Neural crest cell (in vitro differentiated cells): ENCODE measurements at places on chromosomes 4 and X. TPM values are rescaled to one million over a fixed set of nuclear protein-coding genes. Genes with fewer than 3 reads are reported as not detected.
A peak's percentile ranks its signal among the peaks of the same experiment; 100 is the strongest.

The NUDT11 gene
- 39.8 and 41.3 TPM in 2 replicates for total RNA-seq

DNA sequence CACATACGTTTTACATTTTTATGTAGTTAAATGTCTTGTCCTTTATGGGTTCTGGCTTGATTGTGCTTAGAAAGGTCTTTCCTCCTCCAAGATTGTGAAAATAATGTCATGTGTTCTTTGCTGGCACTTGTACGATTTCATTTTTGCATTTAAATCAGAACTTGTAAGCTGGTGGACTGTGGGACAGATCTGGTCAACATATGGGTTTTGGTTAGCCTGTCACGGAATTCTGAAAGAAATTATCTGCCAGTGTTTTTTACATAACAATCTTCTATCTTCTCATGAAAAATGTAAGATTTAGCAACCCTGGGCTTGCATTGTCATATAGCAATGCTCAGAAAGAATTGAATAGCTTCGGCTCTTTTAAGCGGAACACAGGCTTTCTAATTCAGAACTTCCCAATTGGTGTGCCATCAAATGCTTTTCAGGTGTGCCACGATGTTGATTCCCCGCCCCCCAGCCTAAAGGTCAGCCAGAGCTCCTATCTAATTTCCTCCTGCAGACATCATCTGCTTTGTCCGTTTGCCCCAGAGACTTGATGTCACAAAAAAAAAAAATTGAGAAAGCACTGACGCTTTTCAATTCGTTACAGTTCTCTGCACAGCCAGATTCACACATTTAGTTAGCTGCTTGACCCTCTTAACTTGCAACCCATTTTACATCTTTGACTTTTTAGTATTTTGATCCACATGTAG, 16.2 kb downstream of the AFF1 start:
- no peak overlapping the region for H3K4me3 ChIP-seq
- H3K27me3 ChIP-seq, result no peaks in the 10 kb centered on the region
- H3K4me1 ChIP-seq, result peaks cover 44% of the 10 kb centered on the region
- H3K36me3 ChIP-seq, result no peaks in the 10 kb centered on the region
- no peak for DNase-seq

- H3K27me3 ChIP-seq, result no peaks in the 10 kb centered on the region
- no peak for DNase-seq
- no peak overlapping the region for H3K4me3 ChIP-seq
- no peak overlapping the region for H3K27ac ChIP-seq
- H3K4me1 ChIP-seq, result peaks cover 4% of the 10 kb centered on the region
Measured at GRCh38 chr4:149886786-149887490, 71.3 kb upstream of the IQCM start.

- peak overlapping the region; percentile 94 for H3K4me3 ChIP-seq
- peaks cover 5% of the 10 kb centered on the region for H3K4me1 ChIP-seq
- no peaks in the 10 kb centered on the region for H3K36me3 ChIP-seq
- peak; percentile 30 for DNase-seq
- H3K27ac ChIP-seq, result peak overlapping the region; percentile 95
Measured at GRCh38 chrX:81120936-81121371, 80.8 kb downstream of the HMGN5 start.

DNA sequence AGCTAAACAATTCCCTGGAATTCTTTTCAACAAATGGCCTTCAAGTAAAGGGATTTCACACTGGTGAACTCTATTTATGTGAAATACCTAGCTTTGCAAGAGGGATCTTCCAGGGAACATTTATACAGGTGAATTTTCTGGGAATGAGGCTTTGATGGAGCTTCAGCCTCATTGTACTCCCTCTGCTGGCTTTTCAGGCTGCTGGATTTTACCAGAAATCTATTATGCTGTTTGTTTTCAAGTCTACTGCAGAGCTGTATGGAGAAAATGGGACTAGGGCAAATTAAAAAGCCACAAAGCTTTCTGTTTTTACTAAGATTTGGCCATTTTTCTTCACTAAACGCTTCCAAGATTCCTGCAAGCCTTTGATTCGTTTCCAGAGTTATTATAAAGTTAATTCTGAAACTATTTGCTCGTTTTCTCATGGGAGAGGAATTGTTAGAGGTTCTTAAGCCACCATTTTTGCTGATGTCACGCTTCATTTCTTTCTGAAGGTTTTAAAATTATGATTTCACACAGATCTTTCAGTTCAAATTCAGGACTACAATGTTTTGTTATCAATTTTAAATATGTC, 31.6 kb downstream of the KDM6A start:
- peaks cover 11% of the 10 kb centered on the region for H3K36me3 ChIP-seq
- H3K27ac ChIP-seq, result no peak overlapping the region

The CTAG2 gene
- total RNA-seq, result not detected in 2 replicates

DNA sequence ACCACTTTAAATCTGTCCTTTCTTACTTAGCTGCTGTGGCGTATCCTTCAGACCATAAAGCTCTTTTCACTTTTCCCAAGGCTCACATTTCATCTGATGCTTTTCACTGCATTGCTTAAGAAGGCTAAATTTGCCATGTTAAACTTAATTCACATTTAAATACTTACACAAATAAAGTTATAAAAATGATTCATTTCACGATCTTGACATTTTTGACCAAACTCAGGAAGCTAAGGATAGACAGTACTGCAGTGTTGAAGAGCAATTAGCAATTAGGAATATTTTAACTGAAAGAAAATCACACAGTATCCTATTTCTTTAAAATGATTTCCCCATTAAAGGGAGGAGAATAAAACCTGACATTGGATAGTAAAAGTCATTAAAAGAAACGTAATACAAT, 1038.6 kb downstream of the STPG2 start:
- no peaks in the 10 kb centered on the region for H3K27me3 ChIP-seq
- no peaks in the 10 kb centered on the region for H3K36me3 ChIP-seq
- H3K4me1 ChIP-seq, result no peaks in the 10 kb centered on the region

GRCh38 chr4:24582235-24582832, 2.0 kb downstream of the DHX15 start:
- peak overlapping the region; percentile 95 for H3K4me3 ChIP-seq
- H3K27me3 ChIP-seq, result no peaks in the 10 kb centered on the region
- no peak for DNase-seq
- peak overlapping the region; percentile 98 for H3K27ac ChIP-seq
- H3K36me3 ChIP-seq, result peaks cover 22% of the 10 kb centered on the region

GRCh38 chr4:122000849-122001248, 49.0 kb upstream of the TRPC3 start:
- no peak overlapping the region for H3K4me3 ChIP-seq
- H3K27ac ChIP-seq, result no peak overlapping the region
- no peaks in the 10 kb centered on the region for H3K36me3 ChIP-seq
- H3K27me3 ChIP-seq, result peaks cover 3% of the 10 kb centered on the region

- no peaks in the 10 kb centered on the region for H3K36me3 ChIP-seq
- peaks cover 18% of the 10 kb centered on the region for H3K4me1 ChIP-seq
- no peak overlapping the region for H3K27ac ChIP-seq
- DNase-seq, result no peak
Measured at GRCh38 chr4:88441696-88442095, 15.2 kb upstream of the HERC5 start.

DNA sequence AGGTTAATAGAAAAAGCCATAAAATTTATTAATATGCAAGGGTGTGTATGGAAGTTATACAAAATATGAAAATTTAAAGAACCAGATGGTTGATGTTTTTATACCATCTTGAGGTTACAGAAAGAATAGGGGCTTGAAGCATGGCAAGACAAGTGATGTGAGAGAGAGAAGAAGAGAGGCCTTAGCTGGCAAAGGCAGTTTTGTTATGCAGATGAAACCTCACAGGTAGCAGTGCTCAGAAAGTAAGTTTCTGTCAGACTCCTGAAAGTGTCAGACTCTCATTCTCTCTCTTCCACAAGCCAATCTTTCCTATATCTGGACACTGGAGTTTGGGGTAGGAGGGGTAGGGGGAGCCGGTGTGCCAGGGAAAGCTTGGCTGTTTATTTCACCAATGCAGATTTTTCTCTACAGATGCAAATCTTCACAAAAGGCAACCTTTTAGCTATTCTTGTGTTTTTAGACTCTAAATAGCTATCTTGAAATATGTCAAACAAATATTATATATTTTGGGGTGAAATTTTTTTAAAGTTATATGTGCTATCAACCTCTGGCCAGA, 124.5 kb downstream of the CFAP299 start:
- no peak overlapping the region for H3K4me3 ChIP-seq
- no peak for DNase-seq
- no peaks in the 10 kb centered on the region for H3K27me3 ChIP-seq

- H3K4me1 ChIP-seq, result peaks cover 16% of the 10 kb centered on the region
- no peak overlapping the region for H3K4me3 ChIP-seq
- H3K27me3 ChIP-seq, result no peaks in the 10 kb centered on the region
- H3K36me3 ChIP-seq, result peaks cover 3% of the 10 kb centered on the region
Measured at GRCh38 chr4:147975325-147975724, 243.4 kb downstream of the ARHGAP10 start.

- no peaks in the 10 kb centered on the region for H3K36me3 ChIP-seq
- no peak for DNase-seq
- H3K27ac ChIP-seq, result no peak overlapping the region
- no peaks in the 10 kb centered on the region for H3K27me3 ChIP-seq
Measured at GRCh38 chr4:2241003-2241402, 918 bp downstream of the HAUS3 start.

DNA sequence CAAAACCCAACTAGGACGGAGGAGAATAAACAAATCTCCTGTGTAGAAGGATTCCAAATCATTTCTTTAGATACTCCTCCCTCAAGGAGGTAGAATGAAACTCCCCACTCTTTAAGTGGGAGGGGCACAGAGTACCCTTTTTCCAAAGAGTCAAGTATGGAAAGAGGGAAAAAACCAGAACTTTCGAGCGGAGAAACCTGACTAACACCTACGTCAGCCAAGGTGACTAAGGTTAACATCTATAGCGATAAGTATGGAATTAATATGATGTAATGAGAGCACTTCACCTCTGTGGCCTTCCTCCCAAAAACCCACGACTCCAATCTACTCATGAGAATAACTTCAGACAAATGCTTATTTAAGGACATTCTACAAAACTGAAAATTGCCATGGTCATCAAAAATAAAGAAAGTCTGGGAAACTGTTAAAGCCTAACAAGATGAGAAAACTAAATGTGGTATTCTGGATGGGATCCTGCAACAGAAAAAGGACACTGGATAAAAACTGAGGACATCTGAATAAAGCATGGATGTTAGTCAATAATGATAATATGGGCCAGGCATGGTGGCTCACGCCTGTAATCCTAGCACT, 157.0 kb upstream of the MAP3K15 start:
- H3K36me3 ChIP-seq, result peaks cover under 1% of the 10 kb centered on the region
- no peak overlapping the region for H3K27ac ChIP-seq
- peaks cover 22% of the 10 kb centered on the region for H3K4me1 ChIP-seq
- no peaks in the 10 kb centered on the region for H3K27me3 ChIP-seq
- H3K4me3 ChIP-seq, result no peak overlapping the region

- no peaks in the 10 kb centered on the region for H3K36me3 ChIP-seq
- no peak for DNase-seq
- H3K4me3 ChIP-seq, result no peak overlapping the region
- H3K27ac ChIP-seq, result no peak overlapping the region
- H3K27me3 ChIP-seq, result peaks cover 1% of the 10 kb centered on the region
Measured at GRCh38 chrX:17417372-17417771, 42.4 kb downstream of the NHS start.

The DCAF4L1 gene
- total RNA-seq, result 0.20 and 0.26 TPM in 2 replicates

DNA sequence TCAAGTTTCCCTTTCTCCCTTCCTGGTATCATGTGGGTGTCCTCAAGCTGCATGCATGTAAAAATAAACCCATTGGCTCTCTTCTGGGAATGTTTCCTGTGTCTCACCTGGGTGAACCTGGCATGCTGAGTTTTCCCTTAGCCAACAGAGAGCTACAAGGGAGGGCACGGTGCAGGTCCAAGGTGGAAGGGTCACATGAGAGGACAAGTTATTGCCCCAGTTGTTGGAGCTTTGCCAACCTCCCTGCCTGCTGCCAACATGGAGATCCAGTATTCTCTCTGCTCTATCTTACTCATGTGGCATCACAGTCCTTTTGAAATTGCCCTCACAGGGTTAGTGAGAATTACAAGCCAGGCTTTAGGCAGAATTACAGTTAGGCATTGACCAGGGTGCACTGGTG, 196.1 kb upstream of the GYPA start:
- no peaks in the 10 kb centered on the region for H3K4me1 ChIP-seq
- no peak for DNase-seq
- H3K27me3 ChIP-seq, result no peaks in the 10 kb centered on the region
- H3K36me3 ChIP-seq, result no peaks in the 10 kb centered on the region

GRCh38 chrX:148588649-148589310, 88.4 kb downstream of the AFF2 start:
- H3K27me3 ChIP-seq, result no peaks in the 10 kb centered on the region
- DNase-seq, result no peak
- H3K36me3 ChIP-seq, result no peaks in the 10 kb centered on the region
- no peaks in the 10 kb centered on the region for H3K4me1 ChIP-seq

GRCh38 chr4:115515366-115515765, 401.9 kb upstream of the NDST4 start:
- no peak overlapping the region for H3K4me3 ChIP-seq
- H3K27me3 ChIP-seq, result no peaks in the 10 kb centered on the region
- DNase-seq, result no peak
- no peaks in the 10 kb centered on the region for H3K36me3 ChIP-seq

DNA sequence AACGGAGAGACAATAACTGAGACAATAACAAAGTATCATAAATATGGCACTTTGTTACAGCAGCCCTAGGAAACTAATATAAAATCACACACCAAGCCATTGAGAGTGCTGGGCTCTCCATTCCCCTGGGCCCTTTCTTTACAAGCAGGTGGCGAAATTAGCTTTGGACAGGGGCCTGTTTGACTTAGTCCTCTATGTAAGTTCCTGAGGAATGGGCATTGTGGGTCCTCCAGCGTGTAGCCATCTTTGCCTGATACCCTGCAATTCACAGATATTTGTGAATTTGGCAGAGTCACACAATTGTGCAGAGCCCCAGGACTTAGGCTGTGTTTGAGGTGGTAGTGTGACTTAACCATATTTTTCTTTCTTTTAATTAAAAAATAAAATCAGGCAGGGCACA, 67.6 kb downstream of the BCOR start:
- H3K27ac ChIP-seq, result no peak overlapping the region
- no peaks in the 10 kb centered on the region for H3K36me3 ChIP-seq
- DNase-seq, result no peak
- H3K4me1 ChIP-seq, result peaks cover 16% of the 10 kb centered on the region
- no peaks in the 10 kb centered on the region for H3K27me3 ChIP-seq

The TCEANC gene
- 3.7 and 4.6 TPM in 2 replicates for total RNA-seq

- no peaks in the 10 kb centered on the region for H3K27me3 ChIP-seq
- H3K27ac ChIP-seq, result peak overlapping the region; percentile 12
- H3K4me3 ChIP-seq, result no peak overlapping the region
- DNase-seq, result peak; percentile 29
- H3K4me1 ChIP-seq, result peaks cover 6% of the 10 kb centered on the region
- no peaks in the 10 kb centered on the region for H3K36me3 ChIP-seq
Measured at GRCh38 chr4:8238515-8239053, 31.0 kb upstream of the HTRA3 start.

The LANCL3 gene
- 0.05 and 0.07 TPM in 2 replicates for total RNA-seq

- H3K4me1 ChIP-seq, result peaks cover 7% of the 10 kb centered on the region
- H3K4me3 ChIP-seq, result no peak overlapping the region
- DNase-seq, result no peak
- no peaks in the 10 kb centered on the region for H3K36me3 ChIP-seq
Measured at GRCh38 chr4:137310166-137310565, 222.1 kb downstream of the PCDH18 start.

- H3K4me3 ChIP-seq, result no peak overlapping the region
- DNase-seq, result no peak
- no peaks in the 10 kb centered on the region for H3K36me3 ChIP-seq
- no peaks in the 10 kb centered on the region for H3K4me1 ChIP-seq
- H3K27ac ChIP-seq, result no peak overlapping the region
- H3K27me3 ChIP-seq, result no peaks in the 10 kb centered on the region
Measured at GRCh38 chr4:107283587-107284559, 247.8 kb upstream of the DKK2 start.

GRCh38 chr4:34202154-34202553, 2042.2 kb downstream of the ARAP2 start:
- no peaks in the 10 kb centered on the region for H3K4me1 ChIP-seq
- no peaks in the 10 kb centered on the region for H3K36me3 ChIP-seq
- H3K4me3 ChIP-seq, result no peak overlapping the region

- peak overlapping the region; percentile 24 for H3K27ac ChIP-seq
- peaks cover 10% of the 10 kb centered on the region for H3K36me3 ChIP-seq
- H3K27me3 ChIP-seq, result no peaks in the 10 kb centered on the region
- DNase-seq, result no peak
Measured at GRCh38 chr4:38128478-38129459, 168.6 kb downstream of the PTTG2 start.

The AKAP14 gene
- not detected in 2 replicates for total RNA-seq
